Omental fat pad (tissue), 4 donors: ENCODE measurements at places on chromosomes 2 and 18. TPM values are rescaled to one million over a fixed set of nuclear protein-coding genes. Genes with fewer than 3 reads are reported as not detected.

DNA sequence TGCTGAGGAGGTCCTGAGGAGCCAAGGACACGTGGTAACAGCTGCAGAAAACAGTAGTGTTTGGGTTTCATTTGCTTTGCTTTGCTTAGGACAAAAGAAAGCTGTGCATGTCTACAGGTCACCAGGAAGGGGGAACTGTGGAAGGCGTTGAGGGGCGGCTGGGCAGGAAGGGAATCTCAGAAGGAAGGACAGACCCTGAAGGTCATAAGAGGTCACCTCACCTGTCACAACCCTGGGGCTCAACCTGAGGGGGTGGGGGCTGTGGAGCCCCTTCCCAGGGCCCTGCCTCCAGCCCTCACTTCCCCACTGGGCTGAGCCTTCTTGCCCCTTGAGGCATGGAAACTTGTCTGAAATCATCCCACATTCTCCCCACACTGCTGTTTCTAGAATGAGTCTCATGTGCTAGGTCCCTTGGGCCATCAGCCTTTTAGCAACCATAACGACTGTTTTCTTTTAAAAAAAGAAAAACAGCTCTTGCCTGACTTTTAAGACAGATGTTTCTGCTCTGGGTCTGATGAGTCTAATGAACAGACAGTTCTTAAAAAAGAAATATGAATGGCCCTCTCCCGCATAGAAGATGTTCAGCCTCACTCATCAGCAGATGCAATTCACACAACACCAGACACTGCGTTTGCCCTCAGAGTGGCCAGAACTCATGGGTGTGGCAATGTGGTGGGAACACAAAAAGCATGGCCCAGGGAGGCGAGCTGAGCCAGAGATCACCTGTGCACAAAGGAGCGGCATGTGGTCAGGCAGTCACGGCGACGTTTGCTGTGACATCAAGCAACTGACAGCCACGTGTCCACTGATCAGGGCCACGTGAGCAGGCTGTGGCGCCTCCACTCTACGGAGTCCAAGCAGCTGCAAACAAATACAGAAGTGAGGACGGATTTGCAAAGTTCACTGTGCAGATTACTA lies 84.0 kb downstream of the SEPTIN10 start:
- no peak for DNase-seq

GRCh38 chr18:2532797-2533196 lies 38.5 kb downstream of the METTL4 start:
- DNase-seq = no peak

Gene BMP10
- total RNA-seq = not detected

Gene CFAP221
- total RNA-seq = 1.3 TPM

DNA sequence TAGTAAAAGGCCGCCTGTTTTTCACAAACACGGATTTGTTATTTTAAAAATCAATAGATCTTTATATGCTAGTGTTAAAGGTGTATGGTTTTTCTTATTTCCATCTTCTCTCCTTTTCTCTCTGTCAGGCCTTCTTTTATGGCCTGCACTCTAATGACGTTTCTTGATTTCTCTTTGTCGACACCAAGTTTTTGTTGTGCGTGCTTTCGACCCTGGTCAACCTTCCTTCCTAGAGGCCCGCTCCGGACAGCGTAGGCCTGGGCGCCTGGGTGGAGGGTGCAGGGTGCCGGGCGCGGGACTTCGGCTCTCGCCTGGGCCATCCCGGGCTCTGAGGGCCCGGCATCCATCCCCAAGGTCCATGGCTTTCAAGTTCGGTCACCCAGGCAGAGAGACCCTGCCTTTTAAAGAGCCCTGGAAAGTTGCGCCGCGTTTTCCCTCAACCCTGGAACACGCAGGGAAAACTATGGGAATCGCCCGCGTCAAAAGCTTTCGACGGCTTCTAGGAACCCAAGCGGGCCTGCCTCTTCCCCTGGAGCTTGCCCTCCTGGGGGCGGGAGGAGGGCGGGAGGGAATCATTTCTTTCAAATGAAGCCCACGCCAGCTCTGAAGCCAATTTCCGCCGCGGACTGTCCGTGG lies 4.1 kb upstream of the SATB2 start:
- no peak for DNase-seq

GRCh38 chr2:56379066-56379465 lies 195.3 kb downstream of the CCDC85A start:
- DNase-seq = no peak

GRCh38 chr2:220243571-220243970 lies 616.1 kb downstream of the SLC4A3 start:
- no peak for DNase-seq
